ENCODE measurements at places on chromosomes 12 and 14.

- DNase-seq = no peak
Measured at GRCh38 chr14:89617481-89618329, 200.7 kb upstream of the FOXN3 start.

- no peak for DNase-seq
Measured at GRCh38 chr14:26597071-26597588, 703 bp downstream of the NOVA1 start.

DNA sequence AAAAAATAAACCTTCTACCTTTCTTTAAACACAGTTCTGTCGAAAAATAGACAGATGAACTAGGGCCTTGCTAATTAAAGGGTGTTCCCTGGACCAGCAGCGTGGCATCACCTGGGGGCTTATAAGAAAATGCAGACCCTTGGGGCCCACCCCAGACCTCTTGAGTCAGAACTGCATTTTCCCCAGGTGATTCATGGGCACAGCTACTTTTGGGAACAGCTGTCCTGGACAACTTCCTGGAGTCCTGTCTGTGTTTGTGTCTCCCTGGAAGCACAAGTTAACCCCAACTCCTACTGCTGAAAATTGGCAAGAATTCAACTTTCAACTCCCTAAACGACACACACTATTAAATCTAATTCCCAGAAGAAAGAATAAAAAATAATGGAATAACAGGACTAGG is 17.8 kb downstream of the FBLN5 start:
- DNase-seq = no peak

DNA sequence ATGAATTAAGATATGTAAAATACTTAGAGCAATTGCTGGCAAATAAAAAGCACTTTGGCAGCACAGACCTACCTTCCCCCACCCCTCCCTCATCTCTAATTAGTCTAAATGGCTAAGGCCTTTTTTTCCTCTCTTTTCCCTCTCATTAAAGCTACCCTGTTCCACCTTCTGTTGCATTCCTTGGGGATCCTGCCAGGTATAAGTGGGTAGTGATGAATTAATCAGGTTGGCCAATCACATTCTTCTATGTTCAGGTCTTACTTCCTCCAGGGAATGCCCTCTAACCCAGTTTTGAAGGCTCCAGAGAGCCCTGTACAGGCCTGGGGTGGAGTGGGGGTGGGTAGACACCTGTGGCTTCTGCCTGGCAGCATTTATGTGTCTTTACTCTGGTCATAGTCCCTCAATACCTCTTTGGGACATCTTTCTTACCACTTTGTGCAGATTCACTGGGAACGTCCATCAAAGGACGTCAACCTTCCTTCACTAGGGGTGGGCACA is 28.4 kb downstream of the HSPB8 start:
- no peak for DNase-seq

DNA sequence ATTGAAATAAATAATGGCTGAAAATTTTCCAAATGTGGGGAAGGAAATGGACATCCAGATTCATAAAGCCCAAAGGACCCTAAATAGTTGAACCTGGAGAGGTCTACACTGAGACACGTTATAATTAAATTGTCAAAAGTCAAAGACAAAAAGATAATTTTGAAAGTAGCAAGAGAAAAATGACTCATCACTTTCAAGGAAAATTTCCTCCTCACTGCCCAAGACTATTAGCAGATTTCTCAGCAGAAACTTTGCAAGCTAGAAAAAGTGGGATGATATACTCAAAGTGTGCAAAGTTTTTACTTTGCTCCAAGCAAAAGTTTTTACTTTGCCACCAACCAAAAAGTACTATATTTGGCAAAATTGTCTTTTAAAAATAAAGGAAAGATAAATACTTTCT is 15.9 kb upstream of the KRT83 start:
- DNase-seq = no peak

All from NCI-H2081 treated with DMSO at 0.1 percent for 48 hours (cell line).